Stimulated activated CD8-positive, alpha-beta memory T cell treated with anti-CD3 and anti-CD28 coated beads, Interleukin-4, amount 100 ng/mL, for 1 hour (primary cell): ENCODE measurements at places on chromosomes 6 and 20.

DNA sequence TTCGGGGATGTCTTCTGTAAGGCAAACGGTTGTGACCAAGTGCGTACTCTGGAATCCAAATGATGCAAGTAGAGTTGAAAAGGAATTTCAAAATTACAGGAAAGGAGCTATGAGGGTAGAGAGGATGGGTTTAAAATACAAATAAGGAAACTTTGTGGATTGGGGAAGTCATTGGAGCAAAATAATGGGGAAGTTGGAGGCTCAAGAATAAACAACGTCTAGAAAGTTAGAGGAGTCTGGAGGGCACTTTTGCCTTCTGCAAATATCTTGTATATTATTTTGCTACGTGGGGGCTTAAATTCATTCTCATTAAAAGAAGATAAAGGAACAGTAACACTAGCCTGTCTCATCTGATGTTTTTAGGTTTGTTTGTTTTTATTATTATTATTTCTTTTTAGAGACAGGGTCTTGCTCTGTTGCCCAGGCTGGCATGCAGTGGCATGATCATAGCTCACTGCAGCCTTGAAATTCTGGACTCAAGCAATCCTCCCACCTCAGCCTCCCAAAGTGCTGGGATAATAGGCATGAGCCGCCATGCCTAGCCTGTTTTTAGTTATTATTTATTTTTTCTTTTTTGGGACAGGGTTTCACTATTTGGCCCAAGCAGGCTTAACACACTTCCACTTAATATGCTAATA, 55.0 kb upstream of the TNFAIP3 start:
- no peak for DNase-seq

GRCh38 chr6:30727920-30728553, 7.9 kb downstream of the TUBB start:
- DNase-seq = no peak

DNA sequence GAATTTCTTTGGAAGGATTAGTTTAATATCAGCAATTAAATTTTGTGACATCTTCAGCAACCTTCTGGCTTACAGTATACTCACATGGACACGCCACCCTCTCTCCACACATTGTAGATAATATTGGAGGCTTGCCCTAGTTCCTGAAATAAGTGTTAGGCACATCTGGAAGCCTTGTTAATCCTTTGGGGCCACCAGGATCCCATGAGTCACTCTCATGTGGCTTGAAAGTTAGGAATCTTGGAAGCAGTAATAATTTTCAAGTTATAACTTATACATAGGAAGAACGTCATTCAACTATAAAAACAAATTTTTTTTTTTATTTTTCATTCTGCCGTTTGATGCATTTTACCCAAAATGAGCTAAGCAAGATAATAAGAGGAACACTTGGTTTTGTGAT, 20.5 kb downstream of the LAMA4 start:
- DNase-seq = no peak

DNA sequence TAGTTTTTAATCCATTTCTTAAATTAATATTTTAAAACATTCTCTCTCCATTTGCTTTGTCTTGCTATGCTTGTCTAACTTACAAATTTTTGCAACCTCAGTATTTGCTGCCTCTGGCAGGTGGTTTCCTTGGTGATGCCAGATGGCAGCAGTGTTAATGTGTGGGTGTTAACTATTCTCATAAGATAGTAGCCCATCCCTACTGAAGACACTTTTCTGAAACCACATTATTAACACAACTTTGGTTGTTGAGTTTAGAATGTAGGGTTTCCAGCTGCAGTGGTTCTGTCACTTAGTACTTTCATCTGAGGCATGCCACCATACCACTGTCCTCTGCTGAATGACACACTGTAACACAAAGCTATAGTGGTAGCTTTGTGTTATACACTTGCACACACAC, 75.1 kb downstream of the MYO6 start:
- no peak for DNase-seq

- DNase-seq = no peak
These were observed 360.0 kb upstream of the TSHZ2 start for GRCh38 chr20:52612046-52612632.

GRCh38 chr20:35207950-35208611, 18.4 kb upstream of the MMP24 start:
- DNase-seq = peak; percentile 60

DNA sequence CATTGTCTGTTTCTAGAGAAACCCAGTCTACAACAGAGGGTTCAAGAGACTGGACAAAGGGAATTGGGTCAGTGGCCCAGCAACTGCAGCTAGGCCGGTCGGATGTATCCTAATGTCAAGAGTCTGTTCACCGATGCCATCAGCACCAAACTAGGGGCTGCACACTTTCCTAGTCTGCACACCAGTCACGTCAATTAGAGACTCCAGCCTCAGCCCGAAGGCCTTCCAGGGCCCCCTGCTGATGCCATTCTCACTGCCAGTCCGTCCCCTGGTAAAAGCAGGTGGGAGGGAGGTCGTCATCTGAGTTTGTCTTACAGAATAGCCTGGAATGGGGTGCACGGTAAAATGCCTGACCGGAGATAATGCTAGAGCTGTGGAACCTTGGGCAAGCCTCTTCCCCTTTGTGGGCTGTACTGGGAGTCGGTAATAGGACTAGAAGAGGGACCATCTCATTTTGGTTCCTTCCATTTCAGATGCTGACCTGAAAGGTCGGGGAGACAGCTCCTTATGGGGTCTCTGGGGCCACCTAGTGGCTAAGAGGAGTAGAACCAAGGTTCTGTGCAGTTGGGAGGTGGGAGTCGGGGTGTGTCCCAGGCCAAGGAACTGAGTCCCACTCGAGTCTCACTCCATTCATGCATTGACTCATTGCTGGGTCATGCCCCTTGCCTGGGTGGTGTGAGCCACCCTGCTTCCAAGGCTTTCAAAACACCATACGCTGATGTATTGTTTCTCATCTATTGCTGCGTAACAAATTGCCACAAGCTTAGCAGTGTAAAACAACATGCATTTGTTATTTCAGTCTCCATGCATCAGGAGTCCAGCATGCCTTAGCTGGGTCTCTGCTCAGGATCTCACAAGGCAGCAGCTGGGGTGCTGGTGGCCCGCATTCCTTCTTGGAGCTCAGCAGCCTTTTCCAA, 5.1 kb downstream of the SOX12 start:
- DNase-seq = no peak

GRCh38 chr6:160986851-160987250, 4.7 kb upstream of the MAP3K4 start:
- DNase-seq = no peak

- DNase-seq = peak; percentile 62
These were observed at the start of gene LCA5 for GRCh38 chr6:79536954-79537747. Gene LCA5 (minus strand): TSS chr6:79537430. CDS start chr6:79518894, 18,536 bp downstream.

- DNase-seq = no peak
These were observed 79.1 kb upstream of the SLC22A23 start for GRCh38 chr6:3535776-3536435.

- DNase-seq = no peak
These were observed 108.8 kb downstream of the PPP1R14C start for GRCh38 chr6:150251566-150252186.

DNA sequence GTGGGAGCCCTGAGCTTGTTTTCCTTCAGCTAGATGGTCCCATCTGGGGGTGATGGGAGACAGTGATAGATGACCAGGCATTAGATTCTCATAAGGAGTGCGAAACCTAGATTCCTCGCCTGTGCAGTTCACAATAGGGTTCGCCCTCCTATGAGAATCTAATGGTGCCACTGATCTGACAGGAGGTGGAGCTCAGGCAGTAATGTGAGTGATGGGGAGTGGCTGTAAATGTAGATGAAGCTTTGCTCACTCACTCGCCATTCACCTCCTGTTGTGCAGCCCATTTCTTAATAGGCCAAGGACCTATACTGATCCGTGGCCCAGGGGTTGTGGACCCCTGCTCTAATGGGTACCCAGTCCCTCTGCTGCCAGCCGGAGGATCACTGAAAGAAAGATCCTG, 20.7 kb upstream of the KCNB1 start:
- no peak for DNase-seq
